ENCODE measurements at places on chromosomes 13 and 19.

- DNase-seq: peak; percentile 99
These were observed 609 bp downstream of the TBC1D17 start for GRCh38 chr19:49877879-49878743.

GRCh38 chr19:10727685-10728201 lies 9.9 kb downstream of the DNM2 start:
- DNase-seq: no peak

DNA sequence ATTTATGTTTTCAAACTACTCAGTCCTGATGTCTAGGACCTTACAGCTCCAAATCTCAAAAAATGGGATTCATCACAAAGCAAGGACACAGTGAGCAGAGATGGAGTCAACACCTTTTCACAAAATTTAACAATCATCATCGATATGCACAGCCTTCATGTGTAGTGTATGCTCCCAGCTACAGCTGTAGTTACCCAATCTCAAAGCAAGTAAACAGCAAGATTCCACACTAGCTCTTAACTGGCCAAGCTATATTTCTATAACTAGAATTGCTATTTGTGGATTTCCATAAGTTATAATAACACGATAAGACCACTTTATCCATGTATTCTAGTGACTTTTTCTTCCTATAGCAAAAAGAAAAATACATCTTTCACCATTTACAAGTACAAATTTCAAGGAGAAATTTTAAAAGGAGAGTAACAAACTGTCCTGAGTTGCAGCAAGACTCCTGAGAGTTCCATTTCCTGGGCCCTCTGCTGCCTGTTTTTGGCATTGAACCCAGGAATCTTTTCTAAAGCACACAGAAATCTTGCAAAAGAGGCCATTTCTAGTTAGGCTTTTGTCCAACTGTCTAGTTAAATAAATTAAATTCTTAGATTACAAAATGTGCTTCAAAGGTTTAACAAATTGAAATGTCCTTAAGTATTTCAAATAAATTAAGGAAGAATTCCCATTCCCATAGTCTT lies 460.6 kb downstream of the FGF14 start:
- no peak for DNase-seq

- DNase-seq: no peak
These were observed 1.8 kb downstream of the MAB21L1 start for GRCh38 chr13:35474496-35475211.

- DNase-seq: no peak
These were observed 49.4 kb upstream of the TEX29 start for GRCh38 chr13:111270765-111271698.

GRCh38 chr13:32403108-32403507 lies 24.8 kb downstream of the N4BP2L1 start:
- DNase-seq: no peak

GRCh38 chr13:46355088-46355468 lies 32.0 kb downstream of the RUBCNL start:
- no peak for DNase-seq

DNA sequence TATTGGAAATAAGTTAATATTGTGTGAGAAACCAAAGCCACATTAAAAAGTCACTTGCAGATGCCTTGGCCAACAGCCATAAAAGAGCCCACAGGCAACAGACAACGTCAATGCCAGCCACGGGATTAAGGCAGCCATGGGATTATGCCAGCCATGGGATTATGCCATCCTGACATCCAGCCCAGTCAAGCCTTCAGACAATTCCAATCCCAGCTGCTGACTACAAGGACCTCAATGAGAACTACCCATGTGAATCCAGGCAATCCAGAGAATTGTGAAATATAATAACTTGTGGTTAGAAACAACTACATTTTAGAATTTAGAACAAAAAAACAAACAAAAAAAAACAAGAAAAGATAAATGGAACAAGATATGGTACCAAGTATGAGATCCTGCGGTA lies 356.6 kb downstream of the EFNB2 start:
- no peak for DNase-seq

GRCh38 chr13:23081220-23081619 lies 99.6 kb upstream of the SGCG start:
- no peak for DNase-seq

- DNase-seq: no peak
These were observed 1734.7 kb downstream of the SLITRK1 start for GRCh38 chr13:82147526-82147925.

DNA sequence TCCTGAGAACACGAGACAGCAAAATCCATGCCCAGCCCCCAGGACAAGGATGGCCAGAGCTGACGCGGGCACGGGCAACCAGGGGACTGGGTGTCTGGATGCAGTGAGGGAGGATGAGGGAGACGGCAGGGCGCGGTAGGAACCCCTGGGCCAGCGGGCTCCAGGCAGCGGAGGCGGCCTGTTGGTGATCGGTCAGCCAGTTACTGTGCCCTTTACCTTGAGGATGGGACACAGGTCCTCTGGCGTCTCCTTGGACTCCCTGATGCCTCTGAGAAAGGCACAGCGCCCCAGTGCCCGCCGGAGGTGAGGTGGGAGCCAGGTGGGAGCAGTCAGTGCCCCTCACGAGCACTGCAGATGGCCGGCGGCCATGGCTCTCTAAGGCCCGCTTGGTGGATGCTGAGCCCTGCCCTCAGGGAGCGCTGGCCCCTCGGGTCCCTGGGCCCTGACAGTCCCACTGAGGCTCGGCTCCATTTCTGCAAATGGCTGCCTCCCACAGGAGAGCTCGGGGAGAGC lies 31.2 kb downstream of the C13orf46 start:
- DNase-seq: no peak

GRCh38 chr13:112588490-112589297 lies 741 bp upstream of the TUBGCP3 start:
- no peak for DNase-seq

GRCh38 chr13:62193919-62194318 lies 778.3 kb upstream of the PCDH20 start:
- DNase-seq: no peak

- no peak for DNase-seq
These were observed 499.1 kb downstream of the DIAPH3 start for GRCh38 chr13:59664586-59664985.

GRCh38 chr13:72652681-72653080 lies 74.7 kb downstream of the MZT1 start:
- DNase-seq: no peak

GRCh38 chr13:110774051-110774450 lies 60.6 kb downstream of the ING1 start:
- DNase-seq: no peak

DNA sequence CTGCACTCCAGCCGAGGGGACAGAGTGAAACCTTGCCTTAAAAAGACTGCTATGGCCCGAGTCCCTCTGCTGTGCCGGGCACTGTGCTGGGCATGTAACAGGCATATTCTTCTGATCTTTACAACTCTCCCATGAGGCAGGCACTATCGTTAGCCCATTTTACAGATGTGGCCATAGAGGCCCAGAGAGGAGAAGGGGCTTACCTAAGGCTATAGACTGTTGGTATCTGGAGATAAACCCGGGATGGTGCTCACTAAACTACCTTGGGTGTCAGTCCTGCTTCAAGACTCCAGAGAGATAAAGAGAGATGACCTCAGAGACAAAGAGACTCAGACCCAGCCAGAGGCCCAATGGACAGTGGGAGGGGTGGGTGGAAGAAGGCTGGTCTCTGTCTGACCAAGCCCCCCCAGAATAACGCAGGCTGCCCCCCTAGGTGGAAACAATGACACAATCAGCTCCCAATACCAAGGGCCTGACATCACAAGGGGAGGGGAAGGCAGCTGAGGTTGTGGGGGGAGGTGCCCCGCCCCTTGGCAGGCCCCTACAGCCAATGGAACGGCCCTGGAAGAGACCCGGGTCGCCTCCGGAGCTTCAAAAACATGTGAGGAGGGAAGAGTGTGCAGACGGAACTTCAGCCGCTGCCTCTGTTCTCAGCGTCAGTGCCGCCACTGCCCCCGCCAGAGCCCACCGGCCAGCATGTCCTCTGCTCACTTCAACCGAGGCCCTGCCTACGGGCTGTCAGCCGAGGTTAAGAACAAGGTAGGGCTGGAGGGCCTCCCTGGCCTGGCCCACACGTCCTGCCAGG lies at the start of gene CNN1:
TSS of gene CNN1 (plus strand) at position 620 of the 805 bp plus-strand sequence. CDS start at position 697, 77 bp downstream.
- DNase-seq: no peak

DNA sequence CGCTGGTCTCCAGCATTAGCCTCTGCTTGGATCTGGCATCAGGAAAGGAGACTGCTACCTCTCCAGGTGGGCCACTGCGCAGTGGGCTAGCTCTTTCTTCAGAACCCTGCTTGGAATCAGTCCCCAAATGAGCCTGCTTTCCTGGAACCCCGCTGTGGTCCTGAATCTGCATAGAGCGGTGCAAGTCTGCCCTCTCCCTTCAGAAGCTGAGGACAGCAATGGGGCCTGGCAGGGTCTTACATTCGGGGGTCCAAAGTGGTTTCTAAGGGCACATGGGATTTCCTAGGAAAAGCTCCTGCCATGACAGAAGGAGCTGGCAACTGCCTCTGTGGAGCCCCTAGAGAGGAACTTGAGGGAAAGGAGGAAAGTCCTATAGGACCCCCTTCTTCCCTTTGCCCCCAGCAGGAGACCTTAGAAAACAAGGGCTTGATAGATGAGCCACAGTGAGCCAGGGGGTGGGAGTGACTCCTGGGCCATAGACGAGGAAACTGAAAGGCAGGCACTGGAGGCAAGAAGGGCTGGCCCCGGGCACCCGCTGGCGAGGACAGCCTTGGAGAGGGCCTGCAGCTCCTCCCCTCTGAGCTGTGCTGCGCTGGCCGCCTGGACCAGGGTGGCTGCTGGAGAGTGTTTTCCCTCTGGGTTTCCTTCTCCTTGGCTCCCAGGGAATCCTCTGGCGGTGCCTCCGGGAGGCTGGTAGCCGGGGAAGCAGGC lies 1.4 kb upstream of the VSTM2B start:
- DNase-seq: no peak

GRCh38 chr19:4709440-4710280 lies 14.0 kb downstream of the DPP9 start:
- no peak for DNase-seq

DNA sequence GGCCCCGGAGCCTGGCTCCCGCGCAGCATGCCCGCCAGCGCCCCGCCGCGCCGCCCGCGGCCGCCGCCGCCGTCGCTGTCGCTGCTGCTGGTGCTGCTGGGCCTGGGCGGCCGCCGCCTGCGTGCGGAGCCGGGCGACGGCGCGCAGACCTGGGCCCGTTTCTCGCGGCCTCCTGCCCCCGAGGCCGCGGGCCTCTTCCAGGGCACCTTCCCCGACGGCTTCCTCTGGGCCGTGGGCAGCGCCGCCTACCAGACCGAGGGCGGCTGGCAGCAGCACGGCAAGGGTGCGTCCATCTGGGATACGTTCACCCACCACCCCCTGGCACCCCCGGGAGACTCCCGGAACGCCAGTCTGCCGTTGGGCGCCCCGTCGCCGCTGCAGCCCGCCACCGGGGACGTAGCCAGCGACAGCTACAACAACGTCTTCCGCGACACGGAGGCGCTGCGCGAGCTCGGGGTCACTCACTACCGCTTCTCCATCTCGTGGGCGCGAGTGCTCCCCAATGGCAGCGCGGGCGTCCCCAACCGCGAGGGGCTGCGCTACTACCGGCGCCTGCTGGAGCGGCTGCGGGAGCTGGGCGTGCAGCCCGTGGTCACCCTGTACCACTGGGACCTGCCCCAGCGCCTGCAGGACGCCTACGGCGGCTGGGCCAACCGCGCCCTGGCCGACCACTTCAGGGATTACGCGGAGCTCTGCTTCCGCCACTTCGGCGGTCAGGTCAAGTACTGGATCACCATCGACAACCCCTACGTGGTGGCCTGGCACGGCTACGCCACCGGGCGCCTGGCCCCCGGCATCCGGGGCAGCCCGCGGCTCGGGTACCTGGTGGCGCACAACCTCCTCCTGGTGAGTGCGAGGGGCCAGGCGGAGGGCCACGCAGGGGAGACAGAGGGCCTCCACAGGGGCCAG lies at the start of gene KL:
TSS of gene KL (plus strand) at position 10 of the 909 bp plus-strand sequence. CDS start at position 28, 18 bp downstream.
- DNase-seq: no peak

- DNase-seq: no peak
These were observed 467 bp downstream of the LAMP1 start for GRCh38 chr13:113297370-113298042.

- DNase-seq: peak; percentile 90
These were observed 4.8 kb upstream of the TM9SF2 start for GRCh38 chr13:99496184-99497142.

GRCh38 chr13:110521296-110521680 lies 40.2 kb downstream of the RAB20 start:
- DNase-seq: no peak

DNA sequence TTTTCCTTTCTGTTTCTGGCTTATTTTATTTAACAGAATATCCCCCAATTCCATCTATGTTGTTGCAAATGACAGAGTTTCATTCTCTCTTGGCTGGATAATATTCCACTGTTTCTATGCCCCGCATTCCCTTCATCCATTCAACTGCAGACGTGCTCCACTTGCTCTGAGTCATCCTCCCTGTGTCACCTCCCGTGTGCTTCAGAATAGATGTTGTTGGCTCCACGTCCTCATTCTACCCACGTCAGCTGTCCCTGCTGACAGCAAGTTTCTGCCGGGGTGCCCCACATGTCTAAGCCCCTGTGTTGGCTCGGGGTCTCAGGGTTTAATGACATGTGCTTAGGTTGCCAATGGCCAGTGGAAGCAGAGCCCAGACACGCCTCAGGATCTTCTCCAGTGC lies 1041.0 kb downstream of the UQCRFS1 start:
- no peak for DNase-seq

DNA sequence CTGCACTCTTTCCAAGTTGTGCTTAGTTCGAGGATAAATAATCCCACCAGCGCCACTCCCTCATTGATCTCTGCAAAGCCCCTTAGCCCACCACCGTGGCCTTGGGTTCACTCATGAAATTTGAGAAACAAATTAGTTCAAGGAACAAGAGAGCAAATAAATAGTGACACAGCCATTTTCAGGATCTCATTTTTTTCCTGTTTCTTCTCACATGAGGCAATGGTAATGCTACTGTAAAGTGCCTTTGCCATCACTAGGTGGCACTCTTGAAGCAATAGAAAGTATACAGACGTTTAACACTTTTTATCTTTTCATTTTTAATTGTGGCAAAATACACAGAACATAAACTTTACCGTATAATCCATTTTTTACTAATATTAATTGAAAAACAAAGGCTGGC lies 76.8 kb upstream of the ZNF835 start:
- no peak for DNase-seq

- DNase-seq: no peak
These were observed 169.8 kb downstream of the SUCLA2 start for GRCh38 chr13:47831265-47831664.

DNA sequence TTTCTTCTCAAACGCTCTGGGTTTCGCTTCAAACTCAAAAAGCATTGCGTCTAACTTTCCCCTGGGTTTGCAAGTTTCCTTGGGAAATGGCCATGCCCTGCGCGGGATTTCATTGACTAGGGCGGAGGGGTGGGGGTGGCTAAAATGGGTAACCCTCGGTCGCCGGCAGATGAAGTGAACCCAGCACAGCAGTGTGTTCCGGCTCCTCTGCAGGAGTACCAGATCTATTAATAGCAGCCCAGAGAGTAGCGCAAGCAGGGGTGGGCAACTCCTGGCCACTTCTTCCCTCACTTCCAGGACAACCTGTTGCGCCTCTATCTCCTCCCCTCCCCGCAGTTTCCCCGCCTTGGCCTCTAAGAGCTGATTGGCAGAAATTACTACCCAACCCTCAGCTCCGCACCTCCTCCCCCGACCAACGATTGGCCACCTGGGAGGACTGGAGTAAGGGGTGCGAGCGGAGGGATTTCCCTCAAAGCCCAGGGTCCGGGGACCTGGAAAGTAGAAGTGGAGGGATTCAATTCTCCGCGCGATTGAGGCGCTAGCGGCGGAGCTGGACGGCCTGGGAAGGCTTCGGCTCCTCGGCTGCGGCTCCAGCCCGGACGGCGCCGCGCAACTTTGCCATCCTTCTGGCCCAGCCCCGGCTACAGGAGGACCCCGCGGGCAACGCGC lies at the start of gene FREM2:
TSS of gene FREM2 (plus strand) at position 501 of the 669 bp plus-strand sequence. CDS start 268 bp downstream, outside the sequence.
- DNase-seq: no peak
